Caco-2 (cell line): ENCODE measurements at places on chromosomes 7 and 10. TPM values are rescaled to one million over a fixed set of nuclear protein-coding genes. Genes with fewer than 3 reads are reported as not detected.

Gene MRLN
- 0.88 and 0.98 TPM in 2 replicates for total RNA-seq

Gene TMEM178B
- 0.02 and 0.11 TPM in 2 replicates for total RNA-seq

Gene ATP6V1F
- 162 and 168 TPM in 2 replicates for total RNA-seq

Gene TRPV6
- 2.3 and 4.0 TPM in 2 replicates for total RNA-seq

Gene ZNF12
- total RNA-seq, result 26.1 and 30.4 TPM in 2 replicates

Gene TMEM139
- total RNA-seq, result 19.1 and 26.2 TPM in 2 replicates

GRCh38 chr7:107628461-107629064 lies 32.1 kb upstream of the SLC26A4 start:
- H3K4me3 ChIP-seq, result no peak overlapping the region
- H3K36me3 ChIP-seq, result no peaks in the 10 kb centered on the region; the same call in 1 of the 2 replicates
- H3K27me3 ChIP-seq, result no peaks in the 10 kb centered on the region
- no peak for DNase-seq

DNA sequence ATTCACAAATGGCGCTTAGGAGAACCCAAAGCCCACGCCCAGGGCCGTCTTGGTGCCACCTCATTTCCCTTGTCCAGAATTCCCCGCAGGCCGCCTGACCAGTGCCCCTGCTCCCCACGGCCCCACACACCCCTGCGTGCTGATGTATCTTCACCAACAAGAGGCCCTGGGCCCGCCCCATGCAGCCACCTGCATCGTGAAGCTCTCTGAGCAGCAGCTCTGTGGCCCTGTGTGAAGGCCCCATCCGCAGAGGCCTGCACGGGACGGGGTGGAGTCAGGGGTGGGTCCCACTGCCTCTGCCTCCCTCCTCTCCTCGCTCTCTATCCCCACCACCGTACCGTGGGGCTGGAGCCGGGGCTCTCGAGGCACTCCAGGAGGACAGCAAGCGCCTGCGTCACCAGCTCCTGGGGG lies 14.7 kb downstream of the BRAT1 start:
- no peak for DNase-seq
- H3K4me3 ChIP-seq, result no peak overlapping the region
- no peaks in the 10 kb centered on the region; the same call in none of the 2 replicates for H3K36me3 ChIP-seq
- no peaks in the 10 kb centered on the region for H3K27me3 ChIP-seq

GRCh38 chr10:17425584-17426262 lies 28.7 kb downstream of the ST8SIA6 start:
- H3K27ac ChIP-seq, result no peak overlapping the region
- H3K27me3 ChIP-seq, result no peaks in the 10 kb centered on the region
- no peak overlapping the region for H3K4me3 ChIP-seq
- no peaks in the 10 kb centered on the region for H3K36me3 ChIP-seq
- no peak for DNase-seq

- H3K27me3 ChIP-seq, result no peaks in the 10 kb centered on the region
- no peak overlapping the region for H3K4me3 ChIP-seq
Measured at GRCh38 chr7:81715984-81716588, 53.8 kb downstream of the HGF start.

GRCh38 chr7:95101422-95101821 lies 194.0 kb downstream of the PPP1R9A start:
- H3K27me3 ChIP-seq, result no peaks in the 10 kb centered on the region
- H3K27ac ChIP-seq, result no peak overlapping the region
- H3K4me1 ChIP-seq, result peaks cover 9% of the 10 kb centered on the region; the same call in 1 of the 2 replicates
- no peak for DNase-seq

- no peaks in the 10 kb centered on the region for H3K27me3 ChIP-seq
- no peak overlapping the region for H3K4me3 ChIP-seq
- no peak for DNase-seq
- H3K27ac ChIP-seq, result no peak overlapping the region
- H3K4me1 ChIP-seq, result peaks cover 12% of the 10 kb centered on the region
Measured at GRCh38 chr10:132541601-132542011, 4.0 kb downstream of the INPP5A start.

GRCh38 chr7:100694098-100694745 lies at the start of gene GIGYF1:
Gene GIGYF1, minus strand, starts transcription at chr7:100694250. Its CDS starts 6,012 bp downstream, at chr7:100688238.
- peak within 1 kb of the TSS; percentile 55 for H3K4me3 ChIP-seq
- peaks cover 19% of the 10 kb centered on the region for H3K4me1 ChIP-seq
- H3K27me3 ChIP-seq, result no peaks in the 10 kb centered on the region
- H3K27ac ChIP-seq, result peak within 1 kb of the TSS; percentile 95
- peak; percentile 83 for DNase-seq

DNA sequence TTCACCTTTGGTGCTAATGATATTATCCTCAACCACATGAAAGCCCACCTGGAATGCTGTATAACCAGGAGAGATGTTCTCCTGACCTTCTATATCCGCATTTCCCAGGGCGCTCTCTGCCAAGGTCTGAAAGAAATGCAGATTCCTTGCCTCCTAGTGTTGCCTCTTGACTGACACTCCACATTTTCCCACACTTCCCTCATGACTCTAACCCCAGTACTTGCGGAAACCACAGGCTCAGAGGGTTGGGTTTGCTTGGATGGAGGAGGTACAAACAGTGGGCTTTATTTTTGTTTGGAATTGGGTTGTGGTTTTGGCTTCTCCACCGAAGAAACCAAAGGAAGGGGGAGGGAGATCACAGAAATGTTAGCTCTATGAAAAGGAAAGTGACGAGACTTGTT lies 222.9 kb upstream of the CELF2 start:
- H3K36me3 ChIP-seq, result no peaks in the 10 kb centered on the region
- no peak overlapping the region for H3K27ac ChIP-seq
- no peak overlapping the region for H3K4me3 ChIP-seq
- DNase-seq, result no peak

GRCh38 chr10:96719850-96720421 lies 378 bp downstream of the PIK3AP1 start:
- no peak overlapping the region for H3K27ac ChIP-seq
- peaks cover 5% of the 10 kb centered on the region for H3K27me3 ChIP-seq
- no peaks in the 10 kb centered on the region for H3K36me3 ChIP-seq
- peaks cover 13% of the 10 kb centered on the region; the same call in 1 of the 2 replicates for H3K4me1 ChIP-seq

GRCh38 chr7:123230147-123230546 lies 30.4 kb upstream of the SLC13A1 start:
- DNase-seq, result no peak
- H3K27ac ChIP-seq, result no peak overlapping the region
- no peak overlapping the region for H3K4me3 ChIP-seq
- no peaks in the 10 kb centered on the region for H3K4me1 ChIP-seq
- H3K27me3 ChIP-seq, result no peaks in the 10 kb centered on the region

- H3K27me3 ChIP-seq, result no peaks in the 10 kb centered on the region
- no peak overlapping the region for H3K27ac ChIP-seq
- no peak for DNase-seq
- H3K36me3 ChIP-seq, result no peaks in the 10 kb centered on the region
- no peaks in the 10 kb centered on the region for H3K4me1 ChIP-seq
Measured at GRCh38 chr10:128026615-128027300, 99.5 kb downstream of the MKI67 start.
